Activated naive CD8-positive, alpha-beta T cell treated with anti-CD3 and anti-CD28 coated beads, Interleukin-2, amount 50 U/mL, for 24 hours (primary cell): ENCODE measurements at places on chromosomes 16 and 17.

GRCh38 chr16:87685405-87685755 lies 80.4 kb downstream of the KLHDC4 start:
- no peak for DNase-seq

DNA sequence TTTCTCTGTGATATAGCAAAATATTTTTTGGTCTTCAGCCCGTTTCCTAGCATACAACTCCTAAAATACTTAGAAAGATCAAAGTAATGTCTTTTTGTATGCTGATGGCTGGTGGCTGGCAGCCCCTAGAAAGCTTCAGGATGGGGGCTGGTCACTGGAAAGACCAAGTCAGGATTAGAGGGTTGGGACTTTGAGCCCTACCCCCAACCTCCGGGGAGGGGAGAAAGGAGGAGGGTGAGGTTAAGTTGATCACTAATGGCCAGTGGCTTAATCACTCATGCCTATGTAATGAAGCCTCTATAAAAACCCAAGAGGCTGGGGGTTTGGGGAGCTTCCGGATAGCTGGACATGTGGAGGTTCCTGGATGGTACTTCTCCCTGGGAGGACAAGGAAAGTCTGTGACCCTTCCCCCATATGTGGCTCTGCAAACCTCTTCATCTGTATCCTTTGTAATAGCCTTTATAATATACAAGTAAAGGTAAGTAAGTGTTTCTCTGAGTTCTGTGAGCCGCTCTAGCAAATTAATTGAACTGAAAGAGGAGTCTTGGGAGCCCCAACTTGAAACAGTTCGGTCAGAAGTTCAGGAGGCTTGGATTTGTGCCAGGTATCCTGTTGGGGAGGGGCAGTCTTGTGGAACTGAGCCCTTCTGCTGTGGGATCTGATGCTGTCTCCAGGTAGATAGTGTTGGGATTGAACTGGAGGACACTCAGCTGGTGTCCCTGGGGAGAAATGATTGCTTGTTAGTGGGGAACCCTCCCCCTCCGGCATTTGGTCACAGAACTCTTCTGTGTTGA lies 3.5 kb downstream of the SLC7A6 start:
- DNase-seq: no peak

DNA sequence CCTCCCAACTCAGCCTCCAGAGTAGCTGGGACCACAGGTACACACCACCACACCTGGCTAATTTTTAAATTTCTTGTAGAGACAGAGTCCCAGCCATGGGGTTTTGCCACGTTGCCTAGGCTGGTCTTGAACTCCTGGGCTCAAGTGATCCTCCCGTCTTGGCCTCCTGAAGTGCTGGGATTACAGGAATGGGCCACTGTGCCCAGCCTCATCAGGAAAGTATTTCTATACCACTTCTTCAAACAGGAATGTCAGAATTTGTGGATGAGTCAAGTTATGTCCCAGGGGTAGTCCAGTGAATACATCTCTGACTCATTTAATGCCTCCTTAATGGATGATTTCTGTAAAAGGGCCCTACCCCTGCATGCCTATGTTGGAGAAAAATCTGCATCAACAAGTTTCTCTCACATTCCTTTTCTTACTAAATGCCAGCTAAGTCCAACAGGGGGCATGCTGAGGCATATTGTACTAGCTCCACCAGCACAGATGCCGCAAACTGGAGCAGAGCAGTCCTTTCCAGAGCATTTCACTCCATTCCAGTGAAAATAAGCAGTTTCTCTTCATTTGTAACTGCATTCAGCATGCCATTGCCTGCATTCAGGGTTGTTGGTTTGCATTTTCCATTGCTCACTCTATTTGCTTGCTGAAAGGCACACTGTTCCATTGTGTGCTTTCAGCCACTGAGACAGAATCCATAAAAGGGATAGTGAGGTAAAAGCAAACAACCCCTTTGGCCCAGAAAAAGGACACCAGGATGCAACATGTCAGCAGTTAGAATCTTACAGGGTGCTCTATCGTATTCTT lies 5.3 kb upstream of the CAVIN1 start:
- peak; percentile 24 for DNase-seq

GRCh38 chr16:71464231-71464630 lies 2.2 kb upstream of the ZNF23 start:
- DNase-seq: no peak

DNA sequence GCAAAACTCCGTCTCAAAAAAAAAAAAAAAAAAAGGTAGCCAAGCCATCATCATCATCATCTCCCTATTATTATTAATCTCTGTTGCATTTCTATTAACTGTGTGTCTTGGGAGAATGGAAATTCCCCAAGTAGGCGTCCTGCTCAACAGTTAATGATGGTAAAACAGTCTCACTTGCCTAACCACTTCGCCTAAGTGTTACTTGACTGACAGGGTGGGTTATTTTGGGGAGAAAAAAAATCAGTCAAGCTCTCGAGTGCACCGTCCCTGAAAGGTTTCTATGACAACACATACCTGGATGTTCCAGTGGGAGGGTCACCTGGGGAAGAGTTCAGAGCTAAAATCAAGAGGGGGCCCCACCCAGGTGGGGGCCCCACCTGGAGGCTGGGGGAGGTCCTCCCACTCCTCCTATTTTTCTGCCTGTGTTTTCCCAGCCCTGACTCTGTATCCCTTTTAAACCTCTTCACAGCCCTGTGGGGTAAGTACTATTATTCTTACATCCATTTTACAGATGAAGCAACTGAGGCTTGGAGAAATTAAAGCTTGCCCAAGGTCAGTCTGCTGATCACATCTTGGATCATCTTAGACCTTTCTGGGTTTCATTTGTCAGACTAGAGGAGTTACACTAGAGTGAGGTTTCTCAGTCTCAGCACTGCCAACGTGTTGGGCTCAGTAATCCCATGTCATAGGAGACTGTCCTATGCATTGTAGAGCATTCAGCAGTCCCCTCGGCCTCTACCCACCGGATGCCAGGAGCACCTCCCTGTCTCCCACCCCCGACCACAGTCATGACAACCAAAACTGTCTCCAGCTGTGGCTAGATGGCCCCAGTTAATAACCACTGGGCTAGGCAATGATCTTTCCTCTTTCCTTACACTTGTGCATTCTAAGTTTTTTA lies 11.0 kb upstream of the ABAT start:
- no peak for DNase-seq

GRCh38 chr17:76246080-76247066 lies 6.1 kb upstream of the RNF157 start:
- peak; percentile 56 for DNase-seq

DNA sequence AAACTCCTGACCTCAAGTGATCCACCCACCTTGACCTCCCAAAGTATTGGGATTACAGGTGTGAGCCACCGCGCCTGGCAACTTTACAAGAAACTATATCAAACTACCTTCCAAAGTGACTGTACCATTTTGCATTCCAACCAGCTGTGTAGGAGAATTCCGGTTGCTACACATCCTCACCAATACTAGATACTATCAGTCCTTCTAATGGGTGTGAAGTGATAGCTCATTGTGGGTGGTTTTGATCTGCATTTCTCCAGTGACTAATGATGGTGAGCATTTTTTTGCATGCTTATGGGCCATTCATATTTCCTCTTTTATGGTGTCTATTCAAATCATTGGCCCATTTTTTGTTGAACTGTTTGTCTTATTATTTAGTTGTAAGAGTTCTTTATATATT lies 37.7 kb downstream of the SCNN1B start:
- DNase-seq: no peak

- DNase-seq: no peak
Observed at GRCh38 chr17:42392692-42393415, 4.6 kb upstream of the STAT3 start.

GRCh38 chr16:64236316-64236715 lies 885.5 kb downstream of the CDH11 start:
- no peak for DNase-seq

- no peak for DNase-seq
Observed at GRCh38 chr16:16915771-16916170, 536.8 kb downstream of the NPIPA7 start.

DNA sequence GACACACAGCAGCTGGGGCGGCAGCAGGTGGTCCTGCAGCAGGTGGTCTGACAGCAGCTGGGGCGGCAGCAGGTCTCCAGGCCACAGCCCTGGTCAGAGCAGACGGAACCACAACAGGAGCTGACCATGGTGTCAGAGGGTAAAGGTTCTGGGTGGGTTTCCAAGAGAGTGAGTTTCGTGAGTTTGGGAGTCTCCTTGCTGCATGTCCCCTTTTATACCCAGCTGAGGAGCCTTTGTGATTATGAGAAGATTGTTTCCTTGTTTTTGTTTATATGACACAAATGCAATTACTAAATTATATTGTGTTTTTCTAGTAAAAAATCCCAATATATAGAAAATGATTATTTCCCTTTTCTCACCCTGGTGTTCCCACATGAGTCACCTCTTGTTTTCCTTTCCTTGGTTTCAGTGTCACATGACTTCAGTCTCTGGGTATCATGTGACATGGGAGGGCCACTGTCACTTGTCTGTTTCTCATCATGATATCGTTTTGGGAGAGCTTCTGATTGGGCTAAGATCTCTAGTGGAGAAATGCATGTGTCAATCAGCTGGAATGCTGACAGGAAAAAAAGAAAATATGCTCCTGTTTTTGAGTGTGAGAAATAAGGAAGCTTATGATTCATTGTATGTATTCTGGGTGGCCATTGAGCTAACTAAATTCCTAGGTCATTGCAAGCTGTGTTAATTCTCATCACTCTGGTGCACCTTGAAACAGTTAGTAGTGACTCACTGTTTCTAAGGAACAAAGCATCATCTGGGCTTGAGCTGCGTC lies at the start of gene KRTAP4-6:
Gene KRTAP4-6, minus strand, starts transcription at position 185 of the 772 bp plus-strand sequence. Its CDS starts 57 bp downstream, at position 128.
- no peak for DNase-seq

DNA sequence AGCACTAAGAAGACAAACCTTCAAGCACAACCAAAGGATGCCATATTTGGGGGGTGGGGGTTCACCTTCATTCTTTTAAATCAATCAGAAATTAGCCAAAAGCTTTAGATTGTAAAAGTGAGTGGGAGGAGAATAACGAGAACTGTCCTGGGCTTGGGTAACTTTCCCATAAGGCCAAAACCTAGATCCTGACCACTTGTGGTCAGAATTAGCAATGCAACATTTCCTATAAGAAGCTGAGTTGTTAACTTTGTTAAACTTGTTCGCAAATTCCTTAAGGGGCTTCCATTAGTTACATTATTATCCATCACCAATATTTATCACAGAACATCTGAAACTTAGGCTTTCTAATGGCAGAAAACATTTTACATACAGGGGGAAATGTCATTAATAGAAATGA lies 25.1 kb downstream of the STAT5B start:
- no peak for DNase-seq

GRCh38 chr17:27265333-27265732 lies 28.6 kb upstream of the WSB1 start:
- no peak for DNase-seq

DNA sequence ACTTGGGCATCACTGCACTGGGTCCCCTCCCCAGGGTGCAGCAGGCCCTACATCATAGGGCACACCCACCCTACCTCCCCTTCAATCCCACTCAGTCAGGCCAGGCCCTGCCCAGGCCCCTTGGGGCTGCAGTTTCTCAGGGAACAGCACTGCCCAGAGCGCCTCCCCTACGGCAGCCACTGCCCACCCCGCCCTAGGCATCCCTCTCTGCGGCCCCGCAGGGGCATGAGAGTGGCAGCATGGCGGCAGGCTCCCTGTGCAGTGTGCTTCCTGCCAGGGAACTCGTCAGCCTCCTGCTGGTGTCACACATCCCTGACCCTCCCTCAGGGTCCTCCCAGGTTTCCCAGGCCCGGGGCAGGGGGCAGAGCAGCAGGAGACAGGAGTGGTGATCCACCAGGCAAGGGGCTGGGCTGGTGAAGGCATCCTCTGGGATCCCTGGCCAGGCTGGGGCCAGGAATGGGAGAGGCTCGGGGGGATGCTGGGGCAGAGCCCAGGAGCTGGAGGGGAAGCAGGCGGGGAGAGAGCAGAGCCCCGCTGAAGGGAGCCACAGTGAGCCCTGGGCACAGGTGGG lies 16.2 kb upstream of the BAHCC1 start:
- no peak for DNase-seq

- no peak for DNase-seq
Observed at GRCh38 chr17:8695916-8696415, 48.7 kb downstream of the CCDC42 start.

- DNase-seq: no peak
Observed at GRCh38 chr16:88938777-88939244, 38.2 kb downstream of the CBFA2T3 start.

- no peak for DNase-seq
Observed at GRCh38 chr16:27720731-27721530, 171.0 kb downstream of the KATNIP start.

- DNase-seq: no peak
Observed at GRCh38 chr17:37737081-37737480, 7.8 kb downstream of the HNF1B start.
